Karpas-422 (cell line): ENCODE measurements at places on chromosomes 1 and 21.
A peak's percentile ranks its signal among the peaks of the same experiment; 100 is the strongest.

DNA sequence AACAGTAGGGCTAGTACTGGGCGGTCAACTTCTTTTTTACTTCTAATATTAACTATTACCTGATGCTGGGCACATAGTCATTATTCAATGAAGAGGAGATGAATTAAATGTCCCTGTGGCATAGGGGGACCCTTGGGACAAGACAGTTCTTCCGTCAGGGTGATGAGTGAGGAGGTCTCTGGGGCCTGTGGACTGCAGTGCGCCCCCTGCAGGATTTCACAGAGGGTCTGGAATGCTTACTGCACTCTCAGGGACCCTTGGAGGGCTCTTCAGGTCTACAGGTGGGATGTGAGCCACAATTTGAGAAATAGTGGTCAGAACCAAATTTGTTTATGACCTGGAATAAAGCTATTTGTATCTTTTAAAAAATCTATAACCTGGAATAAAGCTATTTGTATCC is 149.4 kb downstream of the FAM78B start:
- DNase-seq: peak; percentile 71

GRCh38 chr1:232553809-232554208 is 76.1 kb downstream of the SIPA1L2 start:
- no peak for DNase-seq

- DNase-seq: no peak
These were observed at the start of gene RGS1 for GRCh38 chr1:192575499-192576189. RGS1 (plus strand) TSS chr1:192575773; CDS start chr1:192575793, 20 bp downstream.

DNA sequence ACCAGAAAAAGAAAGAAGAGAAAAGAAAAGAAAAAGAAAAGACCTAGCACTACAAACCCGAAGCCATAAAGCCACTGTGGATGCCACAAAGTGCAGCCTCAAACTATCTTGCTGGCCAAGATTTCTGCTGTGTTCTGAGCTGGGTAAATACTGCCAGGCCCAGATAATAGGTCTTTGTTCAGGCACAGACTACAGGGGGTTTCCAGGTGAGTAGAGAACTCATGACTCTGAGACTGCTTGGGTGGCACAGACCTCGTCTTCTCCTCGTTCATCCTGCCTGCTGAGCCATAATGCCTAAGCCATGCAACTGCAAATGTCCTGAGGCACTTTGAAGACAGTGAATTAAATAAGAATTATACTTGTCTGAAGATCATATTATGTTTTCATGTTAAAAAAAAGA is 651.8 kb downstream of the LMO4 start:
- no peak for DNase-seq

GRCh38 chr1:115196296-115196695 is 107.0 kb upstream of the TSPAN2 start:
- DNase-seq: no peak

DNA sequence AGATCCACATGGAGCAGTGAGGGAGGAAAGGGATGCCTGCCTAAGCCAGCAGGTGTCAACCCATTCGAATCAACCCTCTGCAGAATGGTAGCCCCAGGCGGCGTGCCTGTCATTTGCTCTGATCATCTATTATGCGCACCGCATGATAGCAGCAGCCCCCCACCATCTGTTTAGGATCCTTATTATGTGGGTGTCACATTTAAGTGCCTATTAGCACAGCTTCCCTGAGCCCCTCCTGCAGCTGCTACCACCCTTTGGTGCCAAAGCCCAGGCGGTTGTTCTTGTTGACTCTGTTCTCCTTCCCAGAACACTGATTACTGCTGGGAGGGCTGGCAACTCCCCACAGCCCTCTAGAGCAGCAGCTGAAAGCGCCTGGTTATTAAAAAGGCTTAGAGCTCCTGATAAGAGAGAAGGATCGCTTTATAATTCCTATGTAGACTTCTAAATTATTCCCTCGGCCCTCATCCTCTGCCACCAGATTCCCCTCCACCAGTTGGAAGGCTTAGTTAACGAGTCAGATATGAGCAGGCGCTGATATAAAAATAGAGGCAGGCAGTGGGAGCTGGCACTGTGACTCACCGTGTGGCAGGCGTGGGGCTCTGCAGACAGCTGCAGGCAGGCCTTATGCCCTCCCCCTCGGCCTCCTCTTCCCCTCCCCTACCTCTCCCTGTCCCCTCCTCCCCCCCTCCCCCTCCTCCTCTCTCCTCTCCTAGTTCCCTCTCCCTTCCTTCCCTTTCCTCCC is 23.0 kb downstream of the ACTA1 start:
- DNase-seq: peak; percentile 38

DNA sequence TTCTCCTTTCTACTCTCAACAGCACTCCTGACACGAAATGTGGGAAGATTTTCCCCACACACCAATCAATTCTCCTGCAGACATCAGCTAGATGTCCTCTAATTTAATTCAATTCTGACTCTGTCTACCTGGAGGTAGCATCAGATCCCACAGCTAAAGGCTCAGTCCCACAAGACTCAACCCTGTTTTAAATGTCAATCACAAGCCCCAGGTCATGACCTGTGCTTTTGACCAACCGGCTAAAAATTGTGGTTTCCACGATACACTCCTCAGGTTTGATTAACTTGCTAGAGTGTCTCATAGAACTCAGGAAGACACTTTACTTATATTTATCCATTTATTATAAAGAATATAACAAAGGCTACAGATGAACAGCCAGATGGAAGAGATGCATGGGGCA is 27.4 kb downstream of the IL23R start:
- no peak for DNase-seq

- DNase-seq: no peak
These were observed 756 bp downstream of the PHGDH start for GRCh38 chr1:119712342-119713038.

GRCh38 chr1:163273766-163274441 is 47.9 kb upstream of the NUF2 start:
- no peak for DNase-seq

DNA sequence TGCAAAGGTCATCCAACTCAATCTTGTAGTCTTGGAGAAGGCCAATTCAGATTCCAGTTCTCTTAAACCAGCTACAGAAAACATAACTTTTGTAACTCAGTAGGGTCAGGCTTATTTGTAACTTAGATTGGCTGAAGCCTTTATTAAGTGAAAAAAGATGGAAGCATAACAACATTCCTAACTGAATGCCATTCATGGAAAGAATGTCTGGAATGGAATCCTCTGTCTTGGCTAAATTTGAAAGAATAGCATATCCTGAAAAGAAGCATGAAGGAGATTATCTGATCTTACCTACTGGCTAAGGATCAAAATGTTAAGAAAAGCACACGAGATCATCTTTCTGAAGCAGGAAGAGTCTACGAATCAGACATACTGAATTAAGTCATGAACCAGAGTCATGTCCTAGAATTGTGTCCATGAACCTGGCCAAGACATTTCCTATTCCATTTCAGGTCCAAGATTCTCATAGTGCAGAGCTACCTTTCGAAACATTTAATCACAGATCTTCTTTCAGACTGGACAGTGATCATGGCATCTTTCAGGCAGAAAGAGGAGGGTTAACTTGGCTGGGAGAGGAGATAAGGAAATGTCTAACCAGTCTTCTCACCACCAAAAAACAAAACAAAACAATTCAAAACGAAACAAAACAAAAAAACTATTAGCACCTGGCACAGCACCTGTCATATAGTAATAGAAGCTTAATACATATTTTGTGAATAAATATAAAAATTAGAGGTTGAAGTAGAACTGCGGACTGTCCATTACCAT is 75.6 kb downstream of the XCL2 start:
- DNase-seq: no peak

DNA sequence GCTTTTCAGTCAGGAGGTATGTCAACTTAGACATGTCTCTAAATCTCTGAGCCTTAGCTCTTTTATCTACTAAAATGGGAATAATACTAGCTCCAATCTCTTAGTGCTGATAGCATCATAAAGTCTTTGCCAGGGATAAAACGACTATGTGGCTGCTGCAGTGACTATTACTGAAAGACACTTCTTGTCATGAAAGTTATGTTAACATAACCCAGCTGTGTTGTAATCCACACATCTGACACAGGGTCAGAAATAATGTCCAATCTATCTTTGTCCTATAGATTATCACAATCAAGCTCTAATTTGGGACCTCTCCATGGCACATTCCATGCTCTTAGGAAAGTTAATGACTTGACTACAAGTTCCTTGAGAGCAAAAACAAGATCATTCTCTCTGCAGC is 62.8 kb downstream of the JAK1 start:
- DNase-seq: no peak

- DNase-seq: no peak
These were observed 28.2 kb upstream of the TEKT2 start for GRCh38 chr1:36055706-36056105.

DNA sequence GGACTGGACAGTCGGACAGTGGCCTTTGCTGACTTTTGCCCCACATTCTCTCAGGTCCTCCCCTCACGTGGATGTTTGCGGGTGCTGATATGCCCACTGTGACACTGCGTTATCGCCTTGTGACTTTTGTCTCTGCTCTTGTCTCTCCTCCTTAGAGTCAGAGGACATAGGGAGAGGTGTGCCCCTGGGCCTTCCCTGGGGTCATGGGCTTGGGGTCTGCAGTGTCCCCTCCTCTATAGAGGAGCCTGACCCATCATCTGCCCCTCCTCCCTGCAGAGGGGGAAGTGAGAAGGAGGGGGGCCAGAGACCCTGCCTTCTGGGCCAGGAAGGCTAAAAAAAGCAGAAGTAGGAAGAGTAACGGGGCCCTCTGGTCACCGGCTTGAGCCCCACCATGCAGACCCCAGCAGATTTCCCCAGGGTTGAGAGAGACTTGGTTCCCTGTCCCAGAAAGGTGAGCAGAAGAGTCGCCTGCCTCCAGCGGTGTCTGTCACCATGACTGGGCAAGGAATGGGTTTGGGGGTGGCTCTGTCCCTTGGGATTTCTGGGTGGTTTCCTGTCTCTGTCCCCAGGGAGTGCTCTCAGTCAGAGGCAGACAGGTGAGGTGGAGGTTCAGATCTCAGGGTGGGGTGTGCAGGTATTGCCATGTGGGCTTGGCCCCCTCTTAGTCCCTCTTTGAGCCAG is 13.3 kb downstream of the RPS6KA1 start:
- DNase-seq: peak; percentile 91

- no peak for DNase-seq
These were observed 711 bp downstream of the TRNP1 start for GRCh38 chr1:26994020-26994786.

DNA sequence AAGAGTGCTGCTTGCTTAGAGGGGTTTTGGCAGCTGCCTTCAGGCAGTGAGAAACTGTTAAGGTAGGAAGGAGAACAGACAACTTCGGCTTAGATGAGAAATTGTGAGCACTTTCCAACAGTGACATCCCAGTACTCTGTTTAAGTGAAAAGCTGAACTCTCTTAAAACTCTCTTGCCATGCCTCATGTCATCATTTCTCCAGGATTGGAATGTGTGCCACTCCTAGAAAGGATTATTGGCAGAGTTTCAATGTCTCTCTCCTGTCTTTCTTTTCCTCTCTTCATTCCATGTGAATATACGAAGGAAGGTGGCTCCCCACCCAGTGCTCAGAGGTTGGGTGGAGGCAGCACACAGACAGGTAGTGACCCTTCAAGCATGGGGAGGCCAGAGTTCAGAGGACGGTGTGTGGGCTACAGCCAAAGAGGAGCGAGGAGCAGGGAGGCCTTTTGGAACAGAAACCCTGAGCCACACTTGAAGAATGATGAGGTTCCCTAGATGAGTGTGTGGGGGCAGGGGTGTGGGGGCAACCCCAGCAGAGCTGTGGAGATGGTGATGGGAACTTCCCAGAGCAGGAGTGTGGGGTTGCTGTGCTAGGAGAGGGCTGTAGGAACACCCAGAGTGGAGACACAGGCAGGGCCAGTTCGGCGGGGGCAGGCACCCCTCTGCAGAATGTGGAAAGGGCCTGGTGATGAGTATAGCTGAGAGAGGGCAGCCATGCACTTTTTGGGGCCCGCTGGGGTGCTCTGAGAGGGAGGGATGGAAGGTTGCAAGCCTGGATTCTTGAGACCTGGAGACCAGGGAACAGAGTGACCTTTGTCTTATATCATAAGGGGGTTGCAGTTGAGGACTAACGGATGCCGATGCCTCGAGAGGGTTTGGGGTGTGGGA is 58.8 kb downstream of the GALNT2 start:
- DNase-seq: no peak

- no peak for DNase-seq
These were observed 974 bp downstream of the ACTN2 start for GRCh38 chr1:236687273-236687672.

DNA sequence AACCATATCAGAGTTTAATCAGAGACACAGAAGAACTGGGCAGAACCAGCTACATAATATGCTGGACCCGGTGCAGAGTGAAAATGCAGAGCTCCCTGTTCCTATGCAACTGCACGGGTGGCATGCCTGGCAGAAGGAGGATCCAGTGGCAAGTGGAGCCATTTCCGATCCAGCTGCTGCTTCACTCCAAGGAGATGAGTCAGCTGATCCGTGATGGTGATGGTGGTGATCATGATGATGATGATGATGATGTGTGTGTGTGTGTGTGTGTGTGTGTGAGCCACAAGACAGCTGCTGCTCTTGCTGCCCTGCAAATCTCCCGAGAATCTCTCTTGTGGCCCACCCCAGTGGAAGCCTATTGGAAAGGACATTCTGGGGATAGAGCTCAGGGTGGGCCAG is 133.0 kb downstream of the URB2 start:
- DNase-seq: no peak

GRCh38 chr1:78165816-78166215 is 120.0 kb downstream of the GIPC2 start:
- no peak for DNase-seq

DNA sequence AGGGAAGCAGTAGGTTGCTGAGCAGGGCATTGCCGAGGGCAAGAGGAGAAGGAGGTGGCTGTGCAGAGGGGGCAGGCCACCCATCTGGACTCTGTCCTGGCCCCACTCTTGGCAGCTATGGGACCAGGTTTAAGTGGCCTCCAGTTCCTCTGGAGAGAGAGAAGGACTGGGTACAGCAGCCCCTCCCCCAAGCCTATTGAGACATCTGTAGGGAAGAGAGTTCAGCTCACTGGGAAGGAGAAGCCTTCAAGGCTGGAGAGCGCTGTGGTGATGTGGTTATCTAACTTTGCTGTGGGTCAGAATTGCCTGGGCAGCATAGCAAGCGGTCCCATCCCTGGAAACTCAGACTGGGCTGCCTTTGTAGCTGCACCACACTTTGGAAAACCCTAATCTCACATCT is 93.9 kb downstream of the KCNJ15 start:
- no peak for DNase-seq

DNA sequence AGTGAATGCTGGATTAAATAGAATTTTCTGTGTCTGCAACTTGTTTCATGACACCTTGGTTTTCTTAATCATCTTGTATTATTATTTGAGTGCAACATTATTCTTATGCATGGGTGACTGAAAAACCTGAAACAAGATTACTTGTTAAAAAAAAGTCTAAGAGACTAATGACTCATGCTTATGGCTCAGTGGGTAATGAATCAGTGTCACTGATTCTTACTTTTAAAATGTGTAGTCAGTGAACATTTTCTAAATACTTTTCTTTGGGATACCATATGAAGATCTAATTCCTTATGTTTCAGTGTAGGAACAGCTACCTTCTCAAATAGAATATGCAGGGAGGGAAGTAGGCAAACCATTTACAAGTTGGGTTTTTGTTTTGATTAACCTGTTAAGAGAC is 65.5 kb downstream of the PRKAA2 start:
- no peak for DNase-seq

GRCh38 chr1:30575066-30575465 is 148.3 kb downstream of the MATN1 start:
- no peak for DNase-seq
